ENCODE measurements at places on chromosomes 7 and 10.

DNA sequence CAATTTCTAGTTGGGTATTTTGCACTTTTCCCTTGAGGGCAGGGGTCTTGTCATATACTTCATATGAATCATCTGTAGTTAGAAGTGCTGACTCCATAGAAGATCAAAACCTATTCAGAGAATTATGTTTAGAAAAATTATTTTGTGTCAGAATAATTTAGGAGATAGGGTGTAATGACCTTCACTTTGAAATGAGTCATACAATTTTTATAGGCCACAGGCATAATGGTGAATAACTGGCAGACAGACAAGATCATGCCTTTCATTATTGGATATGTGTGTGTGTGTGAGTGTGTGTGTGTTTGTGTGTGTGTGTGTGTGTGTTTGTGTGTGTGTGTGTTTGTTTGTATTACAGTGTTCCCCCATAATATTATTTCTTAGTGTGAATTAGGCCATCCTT, 523.0 kb downstream of the ANKRD7 start:
- no peak for DNase-seq

DNA sequence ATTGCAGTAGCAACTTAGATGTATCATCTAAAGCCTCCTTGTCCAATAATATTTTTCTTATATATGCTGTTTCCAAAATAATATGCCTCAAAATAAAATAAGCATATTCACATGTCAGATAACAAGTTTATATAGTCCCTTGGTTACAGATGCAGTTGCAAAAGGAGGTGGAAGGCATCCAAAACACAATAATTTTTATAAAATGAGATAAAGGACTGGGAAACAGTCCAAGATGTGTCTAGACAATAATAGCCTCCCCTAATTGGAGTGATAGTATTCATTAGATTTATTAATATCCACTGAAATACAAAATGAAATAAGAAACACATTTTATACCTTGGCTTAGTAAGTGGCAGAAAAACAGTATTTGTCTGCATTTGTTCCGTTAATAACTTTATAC, 30.3 kb downstream of the BCAP29 start:
- DNase-seq = no peak

- no peak for DNase-seq
Measured at GRCh38 chr7:33425395-33425794, 296.0 kb downstream of the BBS9 start.

DNA sequence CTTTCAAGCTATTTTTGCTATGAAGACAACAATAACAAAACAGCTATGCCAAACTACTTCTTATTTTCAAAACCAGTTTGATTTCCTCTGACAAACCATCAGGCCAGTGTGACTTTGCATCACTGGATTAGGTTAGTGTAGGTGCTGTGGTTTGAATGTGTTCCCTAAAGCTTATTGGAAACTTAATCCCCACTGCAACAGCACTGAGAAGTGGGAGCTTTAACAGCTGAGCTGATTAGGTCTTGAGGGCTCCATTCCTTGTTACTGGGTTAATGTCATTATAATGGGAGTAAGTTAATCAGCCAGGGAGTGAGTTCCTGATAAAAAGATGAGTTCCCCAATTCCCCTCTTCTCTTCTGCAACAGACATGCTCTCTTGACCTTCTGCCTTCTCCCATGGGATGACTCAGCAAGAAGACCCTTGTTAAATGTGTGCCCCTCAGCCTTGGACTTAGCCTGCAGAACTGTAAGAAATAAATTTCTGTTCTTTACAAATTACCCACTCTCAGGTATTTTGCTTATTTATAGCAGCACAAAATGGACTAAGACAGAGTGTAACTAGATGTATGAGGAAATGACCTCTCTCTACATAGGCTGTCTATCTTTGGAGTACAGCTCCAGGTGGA, 186.8 kb downstream of the CTTNBP2 start:
- no peak for DNase-seq

DNA sequence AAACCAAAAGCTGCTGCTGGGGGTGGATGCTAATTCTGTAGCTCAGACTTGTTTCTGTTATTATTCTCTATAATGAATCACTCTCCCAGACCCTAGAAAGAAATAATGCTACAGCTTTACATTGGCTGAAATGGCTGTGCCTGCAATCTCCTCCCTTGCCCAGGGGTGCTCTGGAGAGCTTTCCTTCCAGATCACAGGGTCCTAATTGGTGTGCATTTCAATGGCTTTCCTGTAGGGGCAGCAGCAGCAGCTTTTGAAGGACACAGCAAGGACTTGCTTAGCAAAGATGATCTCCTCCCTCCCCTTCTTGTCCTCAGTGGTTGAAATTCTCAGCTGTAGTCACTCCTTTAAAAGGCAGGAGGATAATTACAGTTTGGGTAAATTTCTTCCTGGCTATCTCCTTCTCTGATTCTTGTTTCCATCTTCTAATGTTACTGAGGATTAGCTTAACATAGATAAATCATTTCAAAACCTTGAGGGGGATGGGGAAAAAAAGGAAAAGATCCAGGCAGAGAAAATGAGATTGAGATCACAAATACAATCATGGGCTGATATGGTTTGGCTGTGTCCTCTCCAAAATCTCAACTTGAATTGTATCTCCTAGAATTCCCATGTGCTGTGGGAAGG, 120.2 kb upstream of the CTTNBP2 start:
- DNase-seq = peak; percentile 10

GRCh38 chr7:45035893-45036292, 35.9 kb downstream of the CCM2 start:
- DNase-seq = no peak

- no peak for DNase-seq
Measured at GRCh38 chr10:6581778-6582228, 1.7 kb upstream of the PRKCQ start.

- no peak for DNase-seq
Measured at GRCh38 chr10:30915146-30915545, 116.5 kb downstream of the ZNF438 start.

- no peak for DNase-seq
Measured at GRCh38 chr10:114349522-114350215, 54.6 kb downstream of the AFAP1L2 start.

GRCh38 chr7:93142127-93142526, 6.1 kb downstream of the SAMD9L start:
- DNase-seq = peak; percentile 37

DNA sequence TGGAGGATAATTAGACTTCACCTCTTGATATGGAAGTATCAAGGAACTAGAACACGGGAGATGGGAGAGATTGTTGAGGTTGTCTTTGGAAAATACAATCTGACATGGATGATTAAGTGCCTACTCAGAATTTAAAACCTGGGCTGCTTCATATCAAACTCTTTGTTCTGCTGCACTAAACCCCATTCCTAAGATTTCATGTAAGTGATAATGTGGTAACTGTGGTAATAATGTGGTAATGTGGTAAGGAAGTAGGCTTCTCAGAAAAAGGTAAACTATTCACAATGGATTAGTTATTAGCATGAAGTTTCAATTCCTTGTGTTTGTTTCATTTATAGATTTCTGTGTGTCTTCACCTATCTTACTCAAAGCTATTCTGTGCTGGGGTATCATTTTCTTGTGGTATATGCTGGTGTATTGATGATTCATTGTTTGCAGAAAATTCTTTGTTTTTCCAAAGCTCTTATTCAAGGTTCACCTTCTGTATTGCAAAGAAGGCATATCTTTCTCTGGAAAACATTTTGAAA, 129.9 kb upstream of the TAC1 start:
- no peak for DNase-seq

DNA sequence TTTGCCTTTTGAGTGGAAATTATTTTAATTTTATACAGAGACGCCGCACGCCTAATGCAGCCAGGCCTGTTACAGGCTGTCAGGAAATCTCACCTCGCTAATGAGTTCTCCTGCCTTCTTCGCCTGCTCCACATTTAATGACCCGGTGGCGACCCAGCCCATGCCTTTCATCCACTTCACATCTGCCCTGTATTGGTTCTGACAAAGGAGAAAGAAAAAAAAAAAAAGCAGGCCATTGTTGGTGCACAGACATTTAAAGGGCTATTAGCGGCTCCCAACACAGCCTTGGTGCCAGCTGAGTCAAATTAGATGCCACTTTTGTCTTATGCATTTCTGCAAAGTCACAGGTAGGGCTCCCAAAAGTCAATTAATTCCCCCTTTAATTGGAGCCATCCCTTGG, 43.3 kb downstream of the NRAP start:
- DNase-seq = no peak

DNA sequence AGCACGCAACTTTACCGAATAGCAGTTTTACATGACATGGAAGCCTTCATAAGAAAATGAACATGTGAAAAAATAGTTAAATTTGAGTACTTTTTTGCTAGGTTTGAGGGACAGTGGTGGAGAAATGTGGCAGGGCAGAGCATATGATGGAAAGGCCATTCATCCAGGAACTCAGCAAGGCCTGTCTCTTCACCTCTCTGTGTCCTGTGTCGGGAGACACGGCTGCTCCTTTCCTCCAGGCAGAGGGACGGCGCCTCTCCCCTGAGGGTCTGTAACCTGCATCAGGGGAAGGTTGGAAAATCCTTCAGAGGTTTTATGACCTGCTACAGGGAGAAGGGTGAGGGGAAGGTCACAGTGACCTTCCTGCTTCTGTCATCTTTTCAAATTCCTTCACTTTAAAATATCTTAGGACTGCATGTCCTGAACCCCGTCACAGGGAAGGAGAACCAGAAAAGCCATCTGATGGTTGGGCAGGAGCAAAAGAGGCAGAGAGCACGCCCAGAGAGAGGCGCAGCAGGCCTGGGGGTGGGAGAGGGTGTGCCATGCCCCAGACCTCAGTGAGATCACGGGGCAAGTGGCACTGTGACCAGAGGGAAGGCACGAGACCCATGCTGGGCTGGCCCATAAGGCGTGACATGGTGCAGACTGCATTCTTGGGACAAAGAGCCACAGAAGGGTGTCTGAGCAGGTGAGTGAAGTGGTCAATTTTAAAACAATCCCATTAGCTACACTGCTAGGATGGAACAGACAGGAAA, 44.0 kb downstream of the GSDME start:
- no peak for DNase-seq

DNA sequence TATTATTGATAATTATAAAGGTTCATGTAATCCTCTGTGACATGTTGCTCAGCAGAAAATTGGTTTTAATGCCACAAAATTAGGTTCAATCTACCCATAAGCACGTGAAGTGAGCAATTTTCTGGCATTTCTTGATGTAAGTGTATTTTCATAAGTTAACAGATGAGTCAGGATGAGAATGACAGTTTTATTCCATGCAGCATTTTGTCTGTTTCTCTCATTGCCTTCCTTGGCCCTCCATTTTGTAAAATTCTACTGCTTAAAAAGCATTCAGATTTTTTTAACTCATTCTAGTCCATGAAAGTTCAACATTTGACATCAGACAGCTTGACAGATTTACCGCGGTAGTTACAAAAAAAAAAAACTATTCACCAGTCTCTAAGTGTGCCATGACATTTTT, 4.0 kb upstream of the GFRA1 start:
- DNase-seq = no peak

- DNase-seq = peak; percentile 78
Measured at GRCh38 chr7:150378115-150378852, 846 bp upstream of the ZNF775 start.

- no peak for DNase-seq
Measured at GRCh38 chr10:100021322-100021721, 11.6 kb upstream of the DNMBP start.

DNA sequence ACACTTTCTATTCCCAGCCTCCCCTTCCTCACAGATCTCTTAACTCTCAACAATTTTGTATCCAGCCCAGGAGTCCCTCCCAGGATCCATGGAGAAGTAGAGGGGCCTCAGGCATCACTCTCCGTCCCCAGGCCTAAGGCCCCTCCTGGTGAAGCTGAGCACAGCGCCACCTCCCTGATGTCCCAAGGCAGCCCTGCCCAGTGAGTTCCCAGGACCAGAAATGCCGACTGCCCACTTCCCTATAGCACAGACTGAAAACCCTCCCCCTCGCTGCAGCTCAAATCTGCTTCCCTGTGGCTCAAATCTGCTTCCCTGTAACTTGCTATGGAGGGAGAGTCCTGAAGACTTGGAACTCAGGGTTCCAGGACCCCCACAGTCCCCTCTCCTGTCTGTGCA, 35.6 kb downstream of the YKT6 start:
- DNase-seq = no peak

DNA sequence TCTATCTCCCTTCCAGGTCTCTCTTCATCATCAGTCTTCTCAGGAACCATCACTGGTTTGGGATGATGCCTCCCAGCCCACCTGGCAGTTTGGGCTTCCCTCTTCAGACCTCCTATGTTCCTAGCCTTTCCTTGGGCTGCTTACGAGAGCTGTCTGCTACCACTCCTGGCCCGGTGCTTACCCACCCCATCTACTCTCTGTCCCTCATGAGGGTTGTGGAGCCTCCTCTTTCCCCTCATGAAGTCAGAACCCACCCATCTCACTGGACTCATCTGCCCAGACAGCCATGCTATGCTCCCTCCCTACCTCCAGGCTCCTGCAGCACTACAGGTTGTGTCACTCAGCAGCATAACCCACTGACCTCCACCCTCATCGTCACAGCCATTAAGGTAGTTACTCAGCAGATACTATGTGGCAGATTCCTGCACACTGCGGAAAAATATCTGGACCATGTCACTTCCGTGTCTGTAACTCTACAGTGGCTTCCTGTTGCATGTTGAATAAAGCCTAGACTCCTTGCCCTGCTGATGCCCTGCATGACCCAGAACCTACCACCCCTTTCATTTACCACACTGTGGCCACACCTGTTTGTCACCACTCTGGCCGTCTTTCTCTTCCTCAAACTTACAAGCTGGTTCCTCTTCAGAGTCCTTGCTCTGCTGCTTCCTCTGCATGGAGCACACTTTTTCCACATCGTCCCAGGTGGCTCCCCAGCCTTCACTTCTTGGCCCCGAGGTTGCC, 2.0 kb downstream of the DBNL start:
- DNase-seq = no peak

- no peak for DNase-seq
Measured at GRCh38 chr7:66454600-66455225, 174.0 kb upstream of the KCTD7 start.

DNA sequence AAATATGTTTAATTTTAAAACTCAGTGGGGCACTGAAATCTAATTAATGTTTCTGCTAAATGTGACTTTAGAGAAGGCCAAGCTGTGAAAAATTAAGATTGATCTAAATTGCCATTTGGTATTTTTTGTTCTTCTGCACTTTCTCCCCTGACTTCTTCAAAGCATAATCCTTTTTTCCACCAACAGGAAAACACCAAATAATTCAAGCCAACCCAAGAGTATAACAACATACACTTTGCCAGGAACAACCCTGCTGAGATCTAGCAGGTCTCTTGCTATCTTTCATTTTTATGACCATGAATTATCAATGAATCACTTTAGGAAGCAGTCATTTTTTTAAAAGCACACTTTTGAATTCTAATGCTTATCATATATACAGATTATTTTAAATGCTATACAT, 100.1 kb downstream of the USP6NL start:
- no peak for DNase-seq

GRCh38 chr10:76036962-76037361, 605.5 kb downstream of the LRMDA start:
- no peak for DNase-seq

- DNase-seq = peak; percentile 79
Measured at GRCh38 chr7:73828107-73828803, 2.5 kb upstream of the CLDN4 start.

- no peak for DNase-seq
Measured at GRCh38 chr7:888081-889024, 12.0 kb downstream of the GET4 start.
